ENCODE measurements at places on chromosomes 16 and 17.

DNA sequence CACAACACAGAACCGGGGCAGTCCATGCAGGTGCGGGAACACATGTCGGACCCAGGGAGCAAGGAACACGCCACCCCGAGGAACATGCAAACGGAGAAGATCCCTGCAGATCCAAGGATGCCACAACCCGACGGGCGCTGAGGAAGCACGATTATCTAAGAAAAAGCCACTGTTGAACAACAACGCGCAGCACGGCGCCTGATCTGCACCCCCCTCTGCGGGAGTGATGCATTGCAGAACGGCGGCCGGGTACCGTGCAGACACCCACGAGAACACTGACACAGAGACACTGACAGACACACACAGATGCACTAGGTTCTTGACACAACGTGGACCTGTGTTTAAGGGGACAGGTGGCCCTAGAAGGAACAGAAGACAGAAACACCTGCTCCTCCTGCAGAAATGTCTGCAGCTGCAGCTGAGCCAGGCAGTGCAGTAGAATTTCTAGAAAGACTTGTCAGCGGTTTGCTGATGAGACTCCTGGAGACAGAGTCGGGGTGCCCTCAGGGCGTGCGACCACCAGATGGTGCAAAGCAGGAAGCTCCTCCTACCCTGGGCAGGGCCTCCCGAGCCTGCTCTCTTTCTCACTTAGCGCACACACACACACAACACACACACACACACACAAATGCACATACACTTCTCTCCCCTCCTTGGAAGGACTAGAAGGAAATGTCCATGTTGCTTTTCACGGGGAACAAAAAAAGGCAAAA lies 7.5 kb downstream of the NPTX1 start:
- no peak for DNase-seq

- DNase-seq = no peak
Observed at GRCh38 chr17:300881-301280, 51.7 kb downstream of the RPH3AL start.

GRCh38 chr16:60060731-60061130 lies 1326.6 kb upstream of the GOT2 start:
- no peak for DNase-seq

- no peak for DNase-seq
Observed at GRCh38 chr16:1357906-1358566, 6.3 kb downstream of the GNPTG start.

DNA sequence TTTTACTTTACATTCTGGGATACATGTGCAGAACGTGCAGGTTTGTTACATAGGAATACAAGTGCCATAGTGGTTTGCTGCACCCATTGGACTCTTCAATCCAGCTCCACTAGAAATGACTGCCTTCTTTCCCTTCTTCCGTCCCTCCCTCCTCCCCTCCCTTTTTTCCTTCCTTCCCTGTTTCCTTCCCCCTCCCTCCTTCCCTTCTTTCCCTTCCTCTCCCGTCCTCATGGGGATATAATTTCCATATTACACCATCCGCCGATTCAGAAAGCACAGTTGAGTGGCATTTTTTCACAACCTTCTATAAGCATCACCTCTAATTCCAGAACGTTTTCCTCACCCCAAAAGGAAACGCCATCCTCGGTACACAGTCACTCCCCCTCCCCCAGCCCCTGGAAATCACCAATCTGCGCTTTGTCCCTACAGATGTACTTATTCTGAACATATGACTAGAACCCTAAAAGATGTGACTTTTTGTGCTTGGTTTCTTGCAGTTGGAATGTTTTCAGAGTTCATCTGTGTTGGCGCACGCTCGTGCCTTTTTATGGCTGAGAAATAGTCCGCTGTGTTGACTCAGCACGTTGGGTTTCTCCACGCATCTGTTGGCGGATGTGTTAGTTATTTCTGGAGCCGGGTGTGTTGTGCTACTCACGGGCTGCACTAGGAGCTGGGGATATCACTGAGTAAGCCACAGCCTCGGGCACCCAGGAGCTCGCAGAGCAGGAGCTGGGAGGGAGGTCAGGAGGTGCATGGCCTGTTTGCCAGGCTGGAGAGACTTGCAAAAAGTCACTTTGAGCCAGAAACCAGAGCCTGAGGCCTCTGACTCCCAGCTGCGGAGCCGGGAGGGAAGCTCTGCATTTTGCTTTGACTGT lies 336.4 kb downstream of the SEC14L1 start:
- DNase-seq = peak; percentile 48

GRCh38 chr16:63169100-63169499 lies 1132.9 kb upstream of the CDH8 start:
- no peak for DNase-seq

DNA sequence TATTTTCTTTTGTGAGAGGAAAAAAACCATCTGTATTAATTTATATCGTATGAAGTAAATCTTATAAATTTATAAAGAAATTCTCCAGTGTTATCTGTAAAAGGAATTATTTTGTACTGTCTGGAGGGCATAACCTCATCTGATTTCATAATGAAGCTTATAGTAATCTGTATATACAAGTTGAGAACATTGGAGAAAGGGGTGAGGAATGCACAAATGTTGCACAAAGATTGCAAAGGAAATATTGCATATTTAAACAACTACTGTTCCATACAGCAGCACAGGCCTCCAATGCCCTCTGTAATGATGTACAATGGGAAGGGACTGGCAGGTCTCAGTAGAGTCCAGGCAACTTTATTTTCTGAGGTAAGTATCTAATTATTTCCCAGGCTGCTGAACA lies 50.8 kb upstream of the KCNJ16 start:
- no peak for DNase-seq

DNA sequence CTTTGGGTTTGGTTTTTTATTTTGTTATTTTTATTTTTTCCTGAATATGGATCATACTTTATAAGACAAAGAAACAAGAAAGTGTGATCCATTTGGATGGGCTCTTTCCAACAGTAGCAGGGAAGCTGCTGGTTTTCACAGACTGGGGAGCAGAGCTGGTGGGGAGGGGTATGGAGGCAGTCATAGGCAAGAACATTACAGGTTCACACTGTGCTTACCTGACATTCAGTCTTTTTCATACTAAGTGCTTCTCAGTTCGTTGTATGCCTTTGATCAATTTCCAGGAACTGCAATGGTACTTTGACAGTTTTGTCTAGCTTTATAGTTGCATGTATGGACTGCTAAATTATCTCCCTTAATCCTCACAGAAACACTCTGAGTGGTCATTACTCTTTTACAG lies 27.7 kb downstream of the BEAN1 start:
- no peak for DNase-seq

- DNase-seq = no peak
Observed at GRCh38 chr16:30786115-30786935, 680 bp downstream of the ZNF629 start.

GRCh38 chr17:17696085-17696484 lies 14.8 kb downstream of the RAI1 start:
- DNase-seq = no peak

- DNase-seq = no peak
Observed at GRCh38 chr17:29178750-29179231, 1.4 kb downstream of the MYO18A start.

GRCh38 chr16:85270374-85270773 lies 158.1 kb upstream of the CIBAR2 start:
- DNase-seq = no peak

- DNase-seq = no peak
Observed at GRCh38 chr16:23288209-23288608, 13.9 kb upstream of the SCNN1B start.

GRCh38 chr17:58323366-58324055 lies 5.1 kb downstream of the TSPOAP1 start:
- DNase-seq = no peak

DNA sequence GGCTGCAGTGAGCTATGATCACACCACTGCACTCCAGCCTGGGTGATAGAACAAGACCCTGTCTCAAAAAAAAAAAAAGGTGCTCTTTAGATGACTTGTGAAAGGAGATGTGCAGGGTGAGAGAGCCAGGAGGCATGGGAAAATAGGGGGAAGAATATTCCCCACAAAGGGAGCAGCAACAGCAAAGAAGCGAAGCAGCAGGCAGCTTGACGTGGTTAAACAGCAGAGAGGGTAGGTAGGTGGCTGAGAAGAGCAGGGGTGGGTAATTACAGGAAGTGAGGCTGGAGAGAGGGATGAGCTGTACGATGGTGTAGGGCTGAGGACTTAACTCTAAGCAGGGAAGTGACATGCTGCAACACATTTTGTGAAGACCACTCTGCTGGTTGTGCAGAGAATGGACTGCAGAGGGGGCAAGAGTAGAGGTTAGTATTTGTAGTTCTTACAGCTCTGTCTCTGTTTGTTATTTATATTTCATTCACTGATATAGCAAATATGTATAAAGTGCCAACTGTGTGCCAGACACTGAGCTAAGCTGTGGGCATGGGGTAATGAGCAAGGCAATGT lies 1.6 kb downstream of the HEATR3 start:
- DNase-seq = peak; percentile 60

GRCh38 chr17:76515274-76515949 lies 14.2 kb upstream of the RHBDF2 start:
- peak; percentile 73 for DNase-seq

All from CD4-positive, alpha-beta T cell (primary cell).